ENCODE measurements at places on chromosomes 4 and X.

GRCh38 chrX:17527135-17527701 lies 152.2 kb downstream of the NHS start:
- no peak for DNase-seq

DNA sequence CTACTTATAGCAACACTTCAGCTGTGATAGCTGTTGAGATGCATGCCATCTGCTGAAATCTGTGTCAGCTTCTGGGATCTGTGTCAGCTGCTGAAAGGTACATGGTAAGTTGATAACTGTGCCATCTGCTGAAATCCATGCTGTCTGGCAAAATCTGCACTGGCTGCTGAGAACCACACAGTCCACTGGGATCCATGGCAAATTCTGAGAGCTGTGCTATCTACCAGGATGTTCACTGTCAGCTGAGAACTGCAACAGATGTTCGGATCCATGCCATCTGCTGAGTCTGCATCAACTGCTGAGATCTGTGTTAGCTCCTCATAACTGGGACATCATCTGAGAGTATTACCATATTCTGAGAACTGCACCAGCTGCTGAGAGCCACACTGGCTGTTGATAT lies 430.5 kb upstream of the POU3F4 start:
- no peak for DNase-seq

GRCh38 chr4:139754938-139755337 lies 89.3 kb downstream of the MGST2 start:
- no peak for DNase-seq

DNA sequence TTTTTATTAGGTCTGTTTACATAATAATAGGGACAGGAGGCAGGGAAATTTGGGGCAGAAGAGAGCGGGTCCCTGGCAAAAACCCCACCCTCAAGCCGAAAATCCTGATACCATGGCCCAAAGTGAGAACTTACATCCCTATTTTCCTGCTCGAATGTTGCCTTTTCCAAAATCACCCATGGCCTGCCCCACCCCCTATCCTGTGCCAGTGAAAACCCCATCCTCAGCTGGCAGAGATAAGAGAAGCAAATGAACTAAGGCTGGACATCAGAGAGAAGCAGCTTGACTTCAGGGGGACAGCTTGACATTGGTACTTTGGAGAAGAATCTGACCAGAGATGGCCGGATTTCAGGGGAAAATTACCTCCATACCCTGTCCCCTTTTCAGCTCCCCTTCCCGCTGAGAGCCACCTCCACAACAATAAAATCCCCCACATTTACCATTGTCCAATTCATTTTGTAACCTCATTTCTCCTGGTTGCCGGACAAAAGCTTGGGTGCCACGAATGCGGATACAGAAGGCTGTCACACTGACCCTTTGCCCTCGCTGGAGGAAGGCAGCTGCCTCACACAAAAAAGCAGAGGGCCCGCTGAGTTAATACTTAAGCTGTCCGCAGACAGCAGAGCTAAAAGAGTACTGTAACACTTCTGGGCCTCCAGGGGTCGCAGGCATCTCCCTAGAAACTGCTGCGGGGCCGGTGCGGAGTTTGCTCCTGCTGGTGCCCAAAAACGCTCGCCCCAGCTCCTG lies 196.2 kb downstream of the SNCA start:
- no peak for DNase-seq

DNA sequence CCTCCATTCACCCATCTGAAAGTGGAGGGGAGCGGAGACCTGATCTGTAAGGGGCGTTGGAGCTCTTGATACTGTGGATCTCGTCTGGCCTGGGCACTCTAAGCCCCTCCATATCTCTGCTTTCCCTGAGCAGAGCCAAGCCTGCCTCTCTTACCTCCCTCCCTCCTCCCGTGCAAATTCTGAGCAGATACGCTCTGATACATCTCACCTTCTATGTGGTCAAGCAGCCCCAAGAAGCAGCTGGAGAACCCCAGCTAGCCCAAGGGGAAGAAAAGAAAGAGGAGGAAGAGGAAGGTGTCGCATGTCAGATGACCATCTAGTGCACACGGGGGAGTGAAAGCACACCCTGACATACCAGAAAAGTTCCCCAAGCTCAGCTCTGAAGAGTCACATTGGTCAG lies 1.9 kb upstream of the DGAT2L6 start:
- no peak for DNase-seq

- DNase-seq, result no peak
These were observed 268.9 kb downstream of the C4orf33 start for GRCh38 chr4:129364747-129365452.

- DNase-seq, result no peak
These were observed 168.7 kb downstream of the STK32B start for GRCh38 chr4:5220028-5220427.

GRCh38 chr4:105896461-105896942 lies 1.2 kb downstream of the NPNT start:
- DNase-seq, result no peak

DNA sequence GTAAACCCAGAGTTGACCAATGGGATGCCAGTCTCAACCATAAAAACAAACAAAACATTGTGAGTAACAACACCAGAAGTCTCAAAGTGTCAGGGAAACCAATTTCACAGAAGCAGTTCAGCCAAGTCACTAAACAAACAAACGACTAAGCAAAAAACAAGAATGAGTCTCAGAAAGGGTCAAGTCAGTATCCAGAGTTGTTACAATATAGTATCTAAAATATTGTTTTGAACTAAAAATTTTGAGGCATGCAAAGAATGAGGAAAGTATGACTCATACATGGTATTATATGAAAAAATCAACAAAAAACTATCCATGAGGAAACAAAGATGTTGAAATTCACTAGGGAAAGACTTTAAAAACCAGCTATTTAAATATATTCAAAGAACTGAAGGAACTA lies 70.6 kb downstream of the AR start:
- DNase-seq, result no peak

GRCh38 chrX:85244450-85245211 lies 840 bp downstream of the ZNF711 start:
- DNase-seq, result peak; percentile 15

DNA sequence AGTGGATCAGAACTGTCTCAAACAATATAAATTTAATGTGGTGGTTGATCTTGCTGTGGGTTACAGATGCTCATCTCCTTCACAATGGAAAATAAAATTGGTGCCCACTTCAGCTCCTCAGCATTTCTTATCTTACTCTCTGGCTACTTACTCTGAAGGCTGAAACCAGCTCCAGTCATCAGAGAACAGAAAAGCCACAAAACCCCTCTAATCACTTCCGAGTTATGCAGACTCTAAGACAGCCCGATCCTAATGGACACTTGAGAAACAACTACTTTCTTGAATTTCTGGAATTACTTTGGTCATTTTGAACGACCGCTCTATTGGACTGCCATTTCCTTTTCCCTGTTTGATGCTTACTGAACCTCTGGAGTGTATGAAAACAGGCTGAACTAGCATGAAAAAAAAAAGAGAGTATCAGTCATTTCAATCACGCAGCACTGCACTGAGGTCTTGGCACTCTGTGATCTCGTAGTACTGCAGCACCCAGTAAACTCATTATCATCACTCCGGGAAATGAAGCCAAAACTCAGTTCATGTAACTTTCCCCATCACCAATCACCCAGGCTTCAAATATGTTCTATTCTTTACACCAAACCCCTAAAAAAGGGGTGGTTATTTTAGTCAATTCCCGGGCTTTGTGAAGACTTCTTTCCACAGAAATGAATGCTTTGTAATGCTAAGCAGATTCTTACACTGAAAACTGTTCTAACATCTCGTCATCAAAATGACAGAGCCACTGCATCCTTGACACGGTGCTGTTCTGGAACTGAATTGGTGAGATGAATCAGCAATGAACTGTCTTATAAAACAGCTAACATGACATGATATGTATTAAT lies 54.5 kb downstream of the TSPAN5 start:
- no peak for DNase-seq

DNA sequence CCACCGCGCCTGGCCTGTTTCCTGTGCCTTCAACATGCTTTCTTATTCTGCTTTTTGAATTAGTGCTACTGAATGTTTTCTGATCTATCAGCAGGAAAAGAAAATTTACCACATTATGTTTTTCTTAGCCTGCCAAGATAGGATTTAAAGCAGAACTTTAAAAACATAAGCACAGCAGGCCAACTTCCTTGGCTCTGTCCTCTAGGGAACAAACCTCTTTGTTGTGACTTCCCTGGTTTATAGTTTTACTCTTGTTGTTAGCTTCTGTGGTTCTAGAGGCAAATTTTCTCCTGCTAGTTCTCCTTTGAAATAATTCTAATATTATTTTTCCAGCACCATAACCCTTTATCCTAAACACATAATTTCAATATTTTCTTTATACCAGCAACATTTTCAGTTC lies 605.1 kb downstream of the ADGRL3 start:
- no peak for DNase-seq

DNA sequence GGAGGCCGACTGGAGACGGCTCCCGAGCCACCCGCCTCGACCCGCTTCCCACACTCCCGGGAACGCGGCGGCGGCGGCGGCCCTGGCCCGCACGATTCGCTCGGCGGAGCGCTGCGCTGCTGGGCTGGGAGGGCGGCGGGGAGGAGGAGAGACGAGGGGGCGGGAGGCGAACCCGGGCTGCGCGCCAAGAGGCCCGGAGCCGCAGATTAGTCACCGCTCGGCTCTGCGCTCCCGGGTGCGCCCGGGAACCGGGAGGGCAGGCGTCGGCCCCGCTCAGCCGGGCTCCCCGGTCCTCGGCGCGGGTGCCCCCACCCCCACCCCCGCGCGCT lies 11.2 kb upstream of the BCOR start:
- DNase-seq, result peak; percentile 52

DNA sequence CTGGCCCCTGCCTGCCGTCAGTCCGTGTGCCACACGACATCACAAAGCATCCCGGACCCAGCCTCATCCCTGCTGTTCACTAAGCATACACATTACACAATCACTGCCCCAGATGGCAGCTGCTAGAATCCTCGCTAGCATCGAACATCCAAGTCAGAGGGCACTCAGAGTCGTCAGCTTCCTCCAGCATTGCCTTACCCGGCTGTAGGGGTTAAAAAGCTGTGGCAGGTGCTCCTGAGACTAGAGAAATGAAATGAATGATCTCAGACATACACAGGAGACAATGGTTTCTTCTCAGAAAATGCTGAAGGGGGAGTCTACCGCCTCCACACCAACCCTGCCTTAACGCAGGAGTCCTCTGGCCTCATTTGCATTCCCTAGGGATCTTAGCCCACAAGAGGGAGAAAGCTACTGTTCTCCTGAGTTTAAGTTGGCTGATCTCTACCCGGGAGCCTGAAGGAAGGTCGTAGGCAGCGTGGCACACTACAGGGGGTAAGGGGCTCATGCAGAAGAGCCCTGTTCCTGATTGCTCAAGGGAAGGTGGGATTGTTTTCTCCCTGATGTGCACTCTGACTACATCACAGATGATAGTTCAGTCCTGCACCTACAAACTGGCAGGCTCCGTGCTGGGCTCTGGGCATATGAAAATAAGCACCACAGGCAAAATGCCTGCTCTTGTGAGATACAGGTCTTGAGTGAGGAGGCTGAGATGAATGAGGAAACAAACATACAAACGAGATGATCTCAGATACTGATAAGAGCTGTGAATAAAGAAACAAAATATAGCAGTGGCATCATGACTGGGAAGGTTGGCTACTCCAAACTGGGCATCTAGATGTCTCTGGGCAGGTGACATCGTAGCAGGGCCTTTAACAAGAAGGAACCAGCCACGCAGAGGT lies 2.6 kb upstream of the KIAA0232 start:
- DNase-seq, result no peak

DNA sequence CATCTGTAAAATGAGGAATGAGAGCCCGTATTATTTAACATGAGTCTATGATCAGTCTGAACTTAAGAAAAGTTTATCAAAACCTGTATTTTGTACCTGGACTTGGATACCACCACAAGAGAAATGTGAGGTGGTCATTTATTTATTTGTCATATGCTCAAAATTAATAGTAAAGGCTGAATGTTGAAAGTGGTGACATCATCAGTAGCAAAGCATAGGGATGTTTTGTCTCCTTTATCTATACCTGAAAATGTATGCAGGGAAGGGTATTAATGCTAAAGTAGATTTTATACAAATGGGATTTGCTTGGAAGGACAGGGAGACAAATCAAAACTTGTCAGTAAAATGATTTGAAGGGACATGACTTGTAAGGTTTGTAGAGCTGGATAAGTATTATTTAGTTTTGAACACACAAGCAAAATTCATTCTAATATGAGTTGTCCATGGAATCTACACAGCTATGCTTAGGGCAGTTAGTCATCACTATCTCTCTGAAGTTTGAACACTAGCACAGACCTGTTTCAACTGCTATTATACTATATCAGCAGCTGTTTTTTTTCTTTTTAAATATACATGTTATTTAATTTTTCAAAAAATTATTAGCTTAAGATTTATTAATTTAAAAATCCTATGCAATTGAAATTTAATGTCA lies 52.4 kb upstream of the GUCY1A1 start:
- no peak for DNase-seq

- no peak for DNase-seq
These were observed 2.7 kb downstream of the TMEM255A start for GRCh38 chrX:120308558-120308957.

- DNase-seq, result no peak
These were observed 15.3 kb upstream of the UBA1 start for GRCh38 chrX:47178337-47178736.

GRCh38 chrX:63050225-63050624 lies 300.9 kb downstream of the SPIN4 start:
- DNase-seq, result no peak

DNA sequence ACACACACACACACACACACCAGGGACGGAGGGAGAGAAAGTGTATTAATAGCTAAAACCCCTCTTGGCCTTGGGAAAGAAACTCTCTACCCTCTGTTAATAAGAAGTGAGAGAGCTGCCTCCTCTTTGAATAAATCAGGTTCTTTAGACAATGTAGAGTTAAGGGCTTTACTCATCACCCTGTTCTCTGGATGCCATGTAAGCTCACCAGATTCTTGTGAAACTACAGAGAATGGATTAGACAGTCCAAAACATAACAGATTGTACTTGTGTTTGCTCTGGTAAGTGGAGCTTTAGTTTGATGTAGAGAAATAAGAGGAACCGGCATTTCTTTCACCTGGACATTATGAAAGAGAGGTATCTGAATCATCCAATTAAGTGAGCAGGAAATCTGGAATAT lies 263.2 kb downstream of the DMD start:
- no peak for DNase-seq

- no peak for DNase-seq
These were observed 2270.0 kb downstream of the ARAP2 start for GRCh38 chr4:33974270-33974669.

- no peak for DNase-seq
These were observed 5.0 kb downstream of the ARHGAP4 start for GRCh38 chrX:153921070-153921469.

DNA sequence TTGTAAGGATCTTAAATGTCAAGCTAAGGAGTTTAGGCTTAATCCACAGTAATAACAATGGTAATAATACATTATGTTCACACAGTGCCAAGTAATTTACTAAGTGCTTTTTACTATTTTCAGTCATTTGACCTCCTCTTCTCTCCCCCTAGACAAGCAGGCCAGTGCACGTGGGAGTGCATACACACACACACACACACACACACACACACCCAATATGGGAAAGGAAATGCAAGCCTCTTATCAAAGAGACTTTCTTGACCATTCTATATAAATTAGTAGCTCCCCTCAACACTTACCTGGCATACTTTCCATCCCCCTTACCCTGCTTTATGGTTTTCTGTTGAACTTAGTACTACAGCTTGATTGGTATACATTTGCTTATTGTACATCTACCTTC lies 3.8 kb upstream of the GPRIN3 start:
- DNase-seq, result no peak
